GM12864 (cell line): ENCODE measurements at places on chromosomes 5 and 9.

- no peak for DNase-seq
Measured at GRCh38 chr9:76886318-76886717, 19.6 kb downstream of the PRUNE2 start.

- no peak for DNase-seq
Measured at GRCh38 chr5:66072031-66072430, 72.1 kb upstream of the SREK1 start.

GRCh38 chr5:148569948-148570347, 84.4 kb downstream of the HTR4 start:
- no peak for DNase-seq

DNA sequence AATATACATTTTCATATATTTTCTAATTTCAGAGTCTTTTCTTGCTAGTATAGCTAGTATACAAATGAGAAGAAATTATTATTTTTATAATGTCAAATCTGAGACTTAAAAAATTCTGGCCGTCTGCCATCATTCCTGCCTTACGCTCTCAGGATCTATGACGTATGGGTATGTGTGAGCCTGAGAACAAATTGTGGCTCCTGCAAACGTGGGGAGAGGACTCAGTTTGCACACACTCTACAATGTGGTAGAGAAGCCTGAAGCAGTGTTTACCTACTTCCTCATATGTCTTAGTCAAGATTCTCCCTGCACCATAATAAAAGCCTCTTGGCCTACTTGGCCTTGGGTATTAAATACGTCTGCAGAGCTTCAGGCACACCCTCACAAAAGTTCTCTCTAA, 825.4 kb downstream of the SEMA5A start:
- DNase-seq, result no peak

DNA sequence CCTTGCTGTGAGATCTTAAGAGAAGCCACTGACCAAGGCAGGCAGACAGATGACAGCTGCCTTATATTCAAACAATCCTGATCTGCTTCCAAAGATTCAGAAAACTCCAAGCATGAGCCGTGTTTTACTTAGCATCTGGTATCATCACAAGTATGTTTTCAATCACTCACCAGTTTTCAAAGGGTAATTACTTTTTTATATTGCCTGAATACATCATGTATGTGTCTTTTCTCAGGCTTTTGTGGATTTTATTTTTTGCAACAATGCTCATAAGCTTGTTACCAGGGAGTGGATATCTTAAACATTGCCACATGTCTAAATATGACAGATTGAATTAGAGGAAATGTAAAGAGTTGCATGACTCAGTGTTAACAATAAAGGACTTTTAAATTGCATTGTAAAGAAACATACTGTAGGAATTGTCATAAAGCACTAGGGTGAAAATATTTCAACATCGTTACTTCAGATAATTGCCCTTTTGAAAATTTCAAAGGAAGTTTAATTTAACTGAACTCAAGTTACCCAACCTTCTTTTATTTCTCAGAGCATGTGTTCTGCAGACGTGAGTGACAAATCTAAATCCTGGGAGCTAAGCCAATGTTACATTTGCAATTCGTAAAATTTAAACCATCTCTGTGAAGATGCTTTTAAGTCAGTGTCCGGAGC, 326.1 kb downstream of the PLK2 start:
- DNase-seq, result no peak

- DNase-seq, result peak; percentile 74
Measured at GRCh38 chr9:113056191-113057106, at the start of gene ZFP37. Gene ZFP37, minus strand, starts transcription at chr9:113056724. Its CDS starts 36 bp downstream, at chr9:113056688.
